ENCODE measurements at places on chromosomes 7 and 10.

DNA sequence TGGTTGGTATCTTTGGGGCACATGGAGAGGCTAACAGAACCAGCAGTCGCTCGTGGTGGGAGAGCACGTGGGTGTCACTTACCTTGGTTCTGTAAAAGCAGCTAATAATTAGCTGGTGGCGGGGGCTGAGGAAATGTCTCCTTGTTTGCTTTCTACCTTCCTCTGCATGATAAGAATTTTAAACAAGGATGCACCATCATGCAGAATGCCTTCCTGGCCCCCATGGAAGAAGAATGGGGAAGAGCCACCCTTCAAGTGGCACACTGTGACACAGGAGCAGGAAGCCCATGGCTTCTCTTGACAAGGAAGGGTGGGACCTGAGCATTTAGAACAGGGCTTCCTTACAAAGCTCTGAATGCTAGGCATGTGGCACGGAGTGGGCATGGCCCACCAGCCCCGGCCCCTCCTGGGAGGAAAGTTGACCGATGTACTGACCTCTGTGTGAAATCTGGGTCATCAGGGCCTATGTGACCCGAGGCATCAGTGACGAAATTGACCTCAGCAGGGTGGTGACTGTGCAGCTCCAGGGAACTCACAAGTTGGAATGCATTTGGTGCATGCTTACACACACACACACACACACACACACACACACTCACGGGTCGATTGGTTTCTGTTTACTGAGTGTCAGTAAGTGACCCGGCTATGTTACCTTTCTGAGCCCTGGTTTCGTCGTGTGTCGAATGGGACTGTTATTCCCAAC is 116.9 kb upstream of the ANLN start:
- no peak for DNase-seq
- no peak overlapping the region for H3K4me3 ChIP-seq
- no peaks in the 10 kb centered on the region for H3K36me3 ChIP-seq
- H3K27ac ChIP-seq = no peak overlapping the region
- no peaks in the 10 kb centered on the region for H3K4me1 ChIP-seq
- no peaks in the 10 kb centered on the region for H3K27me3 ChIP-seq

DNA sequence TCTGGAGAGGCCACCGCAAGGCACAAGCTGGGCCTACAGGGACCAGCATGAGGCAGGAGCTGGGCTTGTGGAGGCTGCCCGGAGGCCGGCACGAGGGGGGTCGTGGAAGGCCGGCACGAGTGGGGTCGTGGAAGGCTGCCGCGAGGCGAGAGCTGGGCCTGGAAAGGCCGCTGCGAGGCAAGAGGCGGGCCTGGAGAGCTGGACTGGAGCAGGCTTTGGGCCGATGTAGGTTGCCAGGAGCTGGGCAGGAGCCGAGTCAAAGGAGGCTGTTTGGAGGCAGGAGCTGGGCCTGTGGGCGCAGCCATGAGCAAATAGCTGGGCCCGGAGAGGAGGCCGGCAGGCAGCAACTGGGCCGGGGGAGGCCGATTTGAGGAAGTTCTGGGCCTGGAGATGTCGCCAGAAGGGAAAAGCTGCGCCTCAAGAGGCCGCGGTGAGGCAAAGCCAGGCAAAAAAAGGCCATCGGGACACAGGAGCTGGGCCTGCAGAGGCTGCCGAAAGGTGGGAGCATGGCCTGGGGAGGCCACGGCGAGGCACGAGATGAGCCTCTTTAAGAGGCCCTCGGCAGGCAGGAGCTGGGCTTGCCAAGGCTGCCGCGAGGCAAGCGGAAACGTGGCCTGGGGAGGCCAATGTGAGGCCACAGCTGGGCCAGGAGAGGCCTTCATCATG is 26.5 kb downstream of the MDH2 start:
- H3K4me3 ChIP-seq = no peak overlapping the region
- H3K27me3 ChIP-seq = no peaks in the 10 kb centered on the region
- H3K4me1 ChIP-seq = peaks cover 7% of the 10 kb centered on the region
- no peak for DNase-seq
- H3K27ac ChIP-seq = no peak overlapping the region
- no peaks in the 10 kb centered on the region for H3K36me3 ChIP-seq

DNA sequence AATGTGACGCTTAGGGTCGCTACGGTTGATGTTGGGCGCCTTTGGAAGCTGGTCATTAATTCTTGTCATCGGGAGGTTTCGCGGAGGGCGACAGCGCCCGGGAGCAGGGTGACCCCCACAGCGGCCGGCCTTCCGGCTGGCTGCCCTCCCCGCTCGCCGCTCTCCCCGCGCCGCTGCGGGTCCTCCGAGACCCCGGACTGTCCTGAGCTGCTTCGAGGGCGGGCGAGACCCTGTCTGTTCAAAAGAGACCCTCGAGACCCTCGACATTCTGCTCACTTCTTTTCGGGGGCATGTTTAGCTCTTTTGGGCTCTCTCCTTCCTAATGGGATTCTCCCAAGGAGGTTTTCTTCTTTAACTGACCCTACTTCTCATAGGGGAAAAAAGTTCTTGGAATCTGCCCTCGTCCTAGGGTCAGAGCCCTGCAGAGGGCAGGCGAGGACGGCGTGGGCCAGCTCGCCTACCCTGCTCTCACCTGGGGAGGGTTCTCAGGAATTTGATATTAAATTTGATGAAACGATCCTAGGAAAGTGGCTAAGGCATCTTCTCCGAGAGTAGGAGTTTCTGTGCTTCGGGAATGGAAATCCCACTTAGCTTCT is 257.0 kb downstream of the OTUD1 start:
- H3K4me3 ChIP-seq = peak overlapping the region; percentile 56
- no peaks in the 10 kb centered on the region for H3K36me3 ChIP-seq
- no peak overlapping the region for H3K27ac ChIP-seq
- peaks cover 56% of the 10 kb centered on the region for H3K27me3 ChIP-seq

DNA sequence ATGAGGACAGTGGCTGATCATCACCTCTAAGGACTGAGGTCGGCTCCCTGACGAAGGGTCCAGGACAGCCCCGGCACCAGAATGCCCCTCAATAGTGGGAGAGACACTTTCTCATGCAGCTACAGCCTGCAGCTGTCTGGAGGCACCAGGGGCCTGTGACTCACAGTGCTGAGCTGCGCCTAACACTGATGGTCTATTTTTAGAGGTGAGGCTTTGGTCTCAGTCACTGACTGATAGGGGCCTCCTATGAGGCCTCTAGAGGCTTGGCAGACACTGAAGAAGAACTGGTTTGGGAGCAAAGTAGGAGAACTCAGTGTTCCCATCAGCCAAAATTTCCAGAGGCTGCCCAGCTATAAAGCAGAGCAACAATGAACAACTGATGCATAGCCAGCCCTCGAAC is 130.1 kb downstream of the COBL start:
- no peak for DNase-seq
- H3K4me1 ChIP-seq = no peaks in the 10 kb centered on the region
- H3K27me3 ChIP-seq = peaks cover 11% of the 10 kb centered on the region
- no peak overlapping the region for H3K27ac ChIP-seq
- no peaks in the 10 kb centered on the region for H3K36me3 ChIP-seq
- H3K4me3 ChIP-seq = no peak overlapping the region

GRCh38 chr10:103676058-103676785 is 179.2 kb downstream of the SH3PXD2A start:
- no peaks in the 10 kb centered on the region for H3K27me3 ChIP-seq
- peaks cover 18% of the 10 kb centered on the region for H3K4me1 ChIP-seq
- no peak overlapping the region for H3K4me3 ChIP-seq
- no peak overlapping the region for H3K27ac ChIP-seq
- no peak for DNase-seq

- no peak overlapping the region for H3K4me3 ChIP-seq
- H3K4me1 ChIP-seq = peaks cover 11% of the 10 kb centered on the region
- no peak for DNase-seq
- no peaks in the 10 kb centered on the region for H3K36me3 ChIP-seq
- no peak overlapping the region for H3K27ac ChIP-seq
- no peaks in the 10 kb centered on the region for H3K27me3 ChIP-seq
These were observed 38.1 kb upstream of the HBP1 start for GRCh38 chr7:107130487-107131220.

GRCh38 chr10:36538953-36539586 is 586.3 kb upstream of the ANKRD30A start:
- peaks cover 4% of the 10 kb centered on the region for H3K4me1 ChIP-seq
- H3K27ac ChIP-seq = no peak overlapping the region
- H3K4me3 ChIP-seq = no peak overlapping the region
- no peak for DNase-seq
- no peaks in the 10 kb centered on the region for H3K36me3 ChIP-seq
- no peaks in the 10 kb centered on the region for H3K27me3 ChIP-seq

GRCh38 chr10:78524342-78524741 is 490.7 kb downstream of the RPS24 start:
- no peaks in the 10 kb centered on the region for H3K36me3 ChIP-seq
- H3K4me1 ChIP-seq = peaks cover 3% of the 10 kb centered on the region
- no peaks in the 10 kb centered on the region for H3K27me3 ChIP-seq
- H3K4me3 ChIP-seq = no peak overlapping the region

DNA sequence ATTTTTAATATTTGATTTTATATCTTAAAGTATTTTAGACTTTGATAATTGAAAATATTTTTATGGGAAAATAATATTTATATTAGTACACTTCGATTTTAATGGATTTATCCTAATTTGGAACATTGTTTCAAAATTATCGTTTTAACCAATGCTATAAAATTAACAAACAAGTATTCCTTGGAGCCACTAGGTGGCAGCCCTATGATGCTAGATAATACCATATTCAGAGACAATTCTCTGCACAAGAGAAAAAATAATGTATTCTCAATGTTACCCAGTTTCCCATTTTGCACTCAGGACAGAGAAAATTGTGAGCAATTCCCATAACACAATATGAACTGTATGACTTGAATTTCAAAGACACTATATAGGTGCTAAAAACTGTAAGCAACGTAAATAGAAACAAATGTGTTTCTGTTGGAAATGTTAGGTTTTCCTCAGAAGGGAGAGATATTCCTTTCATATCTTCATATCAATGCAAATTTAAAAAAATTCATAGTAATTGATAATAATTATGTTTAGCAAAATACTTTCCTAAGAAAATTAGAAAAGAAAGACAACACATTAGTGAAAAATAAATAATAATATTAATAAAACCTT is 237.8 kb downstream of the SEMA3E start:
- no peak overlapping the region for H3K4me3 ChIP-seq
- no peaks in the 10 kb centered on the region for H3K27me3 ChIP-seq
- H3K4me1 ChIP-seq = no peaks in the 10 kb centered on the region
- no peak for DNase-seq

Measured in activated naive CD8-positive, alpha-beta T cell treated with anti-CD3 and anti-CD28 coated beads, Interleukin-2, amount 50 U/mL, for 24 hours (primary cell).